Activated naive CD8-positive, alpha-beta T cell treated with anti-CD3 and anti-CD28 coated beads, Interleukin-2, amount 10 ng/mL, durations not matched to agents 7 days and 5 days (primary cell): ENCODE measurements at places on chromosomes 7 and 10. TPM values are rescaled to one million over a fixed set of nuclear protein-coding genes. Genes with fewer than 3 reads are reported as not detected.

Gene IL2RA
- 201 TPM for total RNA-seq

DNA sequence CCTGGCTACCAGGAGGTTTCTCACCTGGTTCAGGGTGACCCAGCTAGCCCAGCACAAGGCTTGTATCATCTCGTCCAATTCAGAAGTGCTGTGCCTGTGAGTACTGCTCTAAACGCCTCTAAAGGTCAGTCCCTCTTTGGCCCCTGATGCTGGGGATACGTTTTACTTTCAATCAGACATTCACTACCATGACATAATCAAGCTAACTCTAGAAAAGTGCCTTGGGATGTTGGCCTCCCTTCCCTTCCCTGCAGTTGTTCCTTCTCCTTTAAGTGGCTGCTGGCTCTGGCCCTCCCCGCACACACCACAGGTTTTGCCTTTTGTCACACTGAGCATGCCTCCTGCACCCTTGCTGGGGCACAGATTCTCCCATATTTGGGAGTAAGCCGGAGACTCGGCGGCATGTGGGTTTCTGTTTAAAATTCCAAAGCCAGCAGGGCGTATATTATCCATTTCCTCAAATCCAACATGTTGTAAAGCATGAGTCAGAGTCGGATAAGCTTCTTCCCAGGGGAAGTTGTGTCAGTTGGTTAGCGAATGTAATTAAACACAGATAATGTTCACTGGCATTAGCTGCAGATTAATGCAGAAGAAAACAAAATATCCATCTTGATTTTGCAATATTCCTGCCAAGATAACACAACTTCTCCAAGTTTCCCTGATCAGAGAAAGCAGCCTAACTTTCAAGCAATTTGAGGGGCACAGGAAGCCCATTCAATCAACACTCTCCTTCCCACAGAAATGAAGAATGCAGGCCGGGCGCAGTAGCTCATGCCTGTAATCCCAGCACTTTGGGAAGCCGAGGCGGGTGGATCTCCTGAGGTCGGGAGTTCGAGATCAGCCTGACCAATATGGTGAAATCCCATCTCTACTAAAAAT is 31.8 kb upstream of the VCL start:
- H3K4me1 ChIP-seq, result no peaks in the 10 kb centered on the region
- no peak overlapping the region for H3K27ac ChIP-seq
- H3K4me3 ChIP-seq, result no peak overlapping the region
- H3K36me3 ChIP-seq, result no peaks in the 10 kb centered on the region
- no peak for DNase-seq

Gene URGCP
- 26.5 TPM for total RNA-seq

- no peak overlapping the region for H3K27ac ChIP-seq
- no peaks in the 10 kb centered on the region for H3K4me1 ChIP-seq
- H3K4me3 ChIP-seq, result no peak overlapping the region
- no peak for DNase-seq
Measured at GRCh38 chr7:19090526-19090925, 26.9 kb downstream of the TWIST1 start.

Gene PON3
- not detected for total RNA-seq
